ENCODE measurements at places on chromosomes 4 and X.

- no peak for DNase-seq
These were observed 149.9 kb downstream of the ARSF start for GRCh38 chrX:3191201-3191600.

DNA sequence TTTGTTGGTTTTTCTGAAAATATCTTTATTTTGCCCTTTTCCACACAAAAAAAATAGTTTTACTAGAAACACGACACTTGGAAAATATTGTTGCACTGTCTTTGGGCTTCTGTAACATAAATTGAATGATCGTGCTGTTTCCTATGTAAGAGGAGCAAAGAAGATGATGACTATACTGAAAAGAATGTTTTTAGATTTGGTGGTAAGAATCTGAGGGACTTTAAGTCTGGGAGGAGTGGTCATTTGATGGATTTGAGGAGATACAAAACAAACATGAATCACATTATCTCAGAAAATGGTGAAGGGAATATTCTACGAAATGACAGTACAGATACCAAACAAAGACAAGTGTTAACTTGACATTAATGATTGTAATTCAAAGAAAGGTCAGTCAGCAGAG, 328.8 kb downstream of the ADAM29 start:
- no peak for DNase-seq

- no peak for DNase-seq
These were observed 157.6 kb downstream of the ARX start for GRCh38 chrX:24858004-24858746.

GRCh38 chrX:121146059-121146628, 98.7 kb downstream of the GLUD2 start:
- DNase-seq = no peak

DNA sequence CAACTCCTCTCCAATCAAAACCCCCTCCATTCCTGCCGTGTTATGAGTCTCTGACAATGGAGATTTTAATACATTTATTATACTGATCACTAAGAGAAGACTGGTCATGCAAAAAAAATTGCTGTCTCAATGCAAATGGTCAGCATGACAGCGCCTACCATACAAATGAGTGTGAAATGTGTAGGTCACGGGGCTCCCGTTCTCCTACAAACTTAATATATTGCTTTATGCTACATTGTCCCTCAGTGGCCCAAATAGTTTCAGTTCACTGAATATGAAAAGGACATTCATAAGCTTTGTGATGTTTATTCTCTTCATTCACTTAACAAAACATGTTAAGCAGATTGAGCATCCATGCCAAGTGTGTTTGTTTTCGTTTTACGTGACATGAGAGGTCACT, 116.1 kb downstream of the SPANXN3 start:
- no peak for DNase-seq

GRCh38 chr4:109121561-109121960, 180.9 kb downstream of the COL25A1 start:
- no peak for DNase-seq

DNA sequence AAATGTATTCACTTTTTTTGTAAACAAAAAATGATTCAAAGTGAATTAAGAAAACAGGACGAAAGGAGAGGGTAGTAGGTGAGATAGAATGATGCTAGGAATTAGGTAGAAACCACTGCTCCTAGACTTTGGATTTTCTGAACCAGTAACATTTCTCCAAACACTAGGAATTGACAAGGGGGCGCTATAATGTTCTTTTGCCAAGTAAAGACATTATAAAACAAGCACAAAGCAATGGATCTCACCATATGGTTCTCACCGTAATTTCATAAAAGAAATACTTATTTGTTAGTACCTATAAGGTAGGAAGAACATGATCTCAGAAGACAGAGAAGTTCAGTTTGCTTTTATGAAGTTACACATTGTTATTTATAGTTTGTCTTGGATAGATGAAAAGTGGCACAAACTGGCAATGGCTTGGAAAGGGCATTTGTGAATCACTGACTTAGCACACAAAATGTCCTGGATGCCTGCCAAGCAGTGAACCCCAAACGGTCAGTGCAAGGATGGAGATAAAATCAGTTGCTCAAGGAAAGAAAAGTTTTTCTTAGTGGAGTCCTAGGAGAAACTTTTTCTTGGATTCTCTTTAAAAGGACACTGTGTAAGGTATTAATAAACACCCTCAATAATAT, 8.1 kb upstream of the TBC1D1 start:
- DNase-seq = no peak

- no peak for DNase-seq
These were observed 22.7 kb upstream of the STX18 start for GRCh38 chr4:4564522-4564921.

GRCh38 chrX:28520786-28521185, 66.5 kb upstream of the IL1RAPL1 start:
- DNase-seq = no peak

DNA sequence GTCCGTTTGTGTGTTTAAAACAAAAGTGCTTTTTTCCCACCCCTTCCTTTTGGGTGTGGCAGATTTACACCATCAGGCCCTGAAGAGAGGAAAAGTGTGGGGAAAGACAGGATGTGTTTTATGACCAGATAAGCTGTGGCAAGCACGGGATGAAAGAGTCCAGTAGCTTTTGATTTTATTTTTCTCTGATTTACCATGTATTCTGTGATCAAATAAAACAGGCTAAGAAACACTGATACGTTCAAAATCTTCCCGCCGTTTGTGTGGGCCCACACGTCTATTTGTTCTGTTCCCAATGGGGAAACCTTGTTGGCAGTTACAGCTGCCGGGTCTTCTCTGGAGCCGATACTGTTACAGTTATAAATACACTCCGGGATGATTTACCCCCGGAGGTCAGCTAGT, 10.8 kb downstream of the LRP2BP start:
- no peak for DNase-seq

- DNase-seq = no peak
These were observed 117.0 kb upstream of the SLC4A4 start for GRCh38 chr4:71221510-71222466.

DNA sequence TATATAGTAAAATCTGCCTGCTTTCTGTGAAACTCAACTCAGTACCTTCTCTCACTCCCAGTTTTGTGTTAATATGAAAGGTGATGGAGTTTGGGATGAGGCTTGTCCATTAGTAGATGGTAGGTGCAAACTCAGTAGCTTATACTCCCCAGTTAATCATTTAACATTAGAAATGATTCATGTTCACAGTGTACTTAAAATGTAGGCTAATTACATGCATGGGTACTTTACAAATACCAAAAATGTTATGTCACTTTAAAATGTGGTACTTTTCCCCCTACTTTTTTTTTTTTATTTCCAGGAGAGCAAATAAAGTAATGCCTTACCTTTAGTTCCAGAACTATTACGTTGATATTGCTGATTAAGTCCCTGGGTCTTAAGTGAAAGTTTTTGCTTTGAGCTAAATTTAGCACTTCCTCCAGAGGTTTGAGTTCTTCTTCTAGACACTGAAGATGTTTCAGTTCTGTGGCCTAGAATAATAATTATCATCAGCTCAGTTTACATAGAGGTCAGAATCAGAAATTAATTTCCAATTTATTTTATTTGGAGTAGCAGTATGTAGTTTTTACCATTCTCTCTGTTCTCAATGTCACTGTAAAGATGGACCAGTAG, 3.0 kb downstream of the IL2 start:
- DNase-seq = no peak

GRCh38 chrX:38561951-38562719, 793 bp downstream of the TSPAN7 start:
- DNase-seq = no peak

GRCh38 chrX:23726191-23726590, 16.9 kb downstream of the ACOT9 start:
- DNase-seq = no peak

- no peak for DNase-seq
These were observed 715.0 kb downstream of the GRID2 start for GRCh38 chr4:93018806-93019205.

DNA sequence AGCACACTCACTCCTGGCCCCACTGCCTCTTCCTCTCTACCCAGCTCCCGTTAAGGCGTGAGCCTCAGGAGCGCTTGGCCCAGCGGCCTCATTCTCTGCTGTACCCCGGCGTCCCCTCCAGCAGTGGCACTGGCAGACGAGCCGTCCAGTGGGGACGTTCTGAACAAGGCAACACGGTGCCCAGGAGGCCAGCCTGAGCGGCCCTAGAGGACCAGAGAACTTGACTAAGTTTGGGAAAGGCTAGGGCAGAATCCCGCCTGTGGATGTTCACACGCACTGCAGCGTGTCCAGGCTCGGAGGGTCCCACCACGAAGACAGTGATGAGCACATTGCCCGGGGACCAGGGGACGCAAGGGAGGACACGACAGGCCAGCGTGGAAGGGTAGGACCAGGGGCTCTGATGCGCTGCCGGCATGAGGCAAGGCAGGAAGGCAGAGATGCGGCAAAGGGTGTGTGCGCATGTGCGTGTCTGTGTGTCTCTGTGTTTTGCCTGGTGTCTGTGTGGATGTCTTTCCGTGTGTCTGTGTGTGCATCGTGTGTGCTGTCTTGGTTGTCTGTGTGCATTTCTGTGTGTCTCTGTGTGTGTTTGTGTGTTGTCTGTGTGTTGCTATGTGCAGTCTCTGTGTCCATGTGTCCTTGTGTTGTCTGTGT, 89.4 kb downstream of the ABLIM2 start:
- no peak for DNase-seq

- no peak for DNase-seq
These were observed 16.2 kb downstream of the RASSF6 start for GRCh38 chr4:73603854-73604584.

- no peak for DNase-seq
These were observed 33.1 kb downstream of the STPG2 start for GRCh38 chr4:98110214-98110613.

GRCh38 chr4:65670331-65671031, at the start of gene EPHA5:
Gene EPHA5, minus strand, starts transcription at chr4:65670489. Its CDS starts 747 bp downstream, at chr4:65669742.
- no peak for DNase-seq

GRCh38 chr4:126306152-126306869, 991.6 kb downstream of the FAT4 start:
- no peak for DNase-seq

- no peak for DNase-seq
These were observed 3.3 kb downstream of the KLF3 start for GRCh38 chr4:38667085-38667893.

- DNase-seq = no peak
These were observed 30.3 kb downstream of the SLC10A6 start for GRCh38 chr4:86818841-86819240.

- DNase-seq = no peak
These were observed 341.8 kb downstream of the MAGEB5 start for GRCh38 chrX:26557691-26558321.

- no peak for DNase-seq
These were observed 3.7 kb downstream of the PNMA6E start for GRCh38 chrX:153397256-153397960.

GRCh38 chrX:63758011-63758410, 27.0 kb downstream of the ARHGEF9 start:
- no peak for DNase-seq

DNA sequence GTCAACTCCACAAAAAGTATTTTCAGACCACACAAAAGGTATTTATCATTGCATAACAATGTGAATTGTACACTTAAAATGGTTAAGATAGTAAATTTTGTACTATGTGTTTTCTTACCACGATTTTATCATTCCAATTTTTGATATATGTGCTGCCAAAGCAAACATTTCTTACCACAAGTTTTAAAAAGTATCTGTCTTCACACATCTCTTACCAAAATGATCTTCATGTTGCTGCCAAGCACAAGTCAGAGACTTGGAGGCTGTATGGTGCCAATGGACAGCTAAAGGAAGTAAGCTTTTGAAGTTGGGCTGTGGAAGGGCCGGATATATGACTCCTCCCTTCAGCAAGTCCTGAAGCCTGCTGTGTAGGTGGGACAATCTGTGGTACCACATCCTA, 67.9 kb downstream of the TMLHE start:
- no peak for DNase-seq

DNA sequence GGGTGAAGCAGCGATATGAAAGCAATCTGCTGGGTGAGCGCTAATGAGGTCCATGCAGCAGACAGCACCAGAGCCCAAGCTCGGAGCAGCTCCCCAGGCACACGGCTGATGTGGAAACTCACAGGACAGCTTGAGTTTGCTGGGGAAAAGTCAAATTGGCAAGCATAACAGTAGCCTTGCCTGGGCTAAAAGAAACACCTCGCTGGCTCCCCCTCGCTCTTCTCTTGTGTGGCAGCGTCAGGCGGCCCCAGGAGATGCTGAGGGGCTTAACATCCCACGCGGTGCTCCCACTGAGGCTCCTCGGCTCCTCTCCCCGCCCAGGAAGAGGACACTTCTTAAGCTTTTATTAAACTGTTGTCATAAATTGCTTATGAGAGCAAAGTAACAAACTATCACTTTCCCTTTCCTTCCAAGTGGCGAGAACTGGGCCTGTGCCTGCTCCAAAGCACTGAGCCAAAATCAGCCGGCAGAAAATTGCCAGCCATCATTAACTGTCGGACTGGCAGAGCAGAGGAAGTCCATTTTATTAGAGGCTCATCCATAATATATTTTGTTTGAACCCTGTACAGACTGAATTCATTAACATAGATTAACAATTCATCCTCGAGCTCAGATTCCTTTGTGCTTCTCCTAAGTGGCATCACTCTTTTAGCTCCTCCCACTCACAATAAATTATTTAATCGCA, 111.4 kb downstream of the TSPAN5 start:
- no peak for DNase-seq
